ENCODE measurements at places on chromosomes 12 and 14.
A peak's percentile ranks its signal among the peaks of the same experiment; 100 is the strongest.

- no peak for DNase-seq
Measured at GRCh38 chr12:75657831-75658230, 146.4 kb upstream of the KRR1 start.

DNA sequence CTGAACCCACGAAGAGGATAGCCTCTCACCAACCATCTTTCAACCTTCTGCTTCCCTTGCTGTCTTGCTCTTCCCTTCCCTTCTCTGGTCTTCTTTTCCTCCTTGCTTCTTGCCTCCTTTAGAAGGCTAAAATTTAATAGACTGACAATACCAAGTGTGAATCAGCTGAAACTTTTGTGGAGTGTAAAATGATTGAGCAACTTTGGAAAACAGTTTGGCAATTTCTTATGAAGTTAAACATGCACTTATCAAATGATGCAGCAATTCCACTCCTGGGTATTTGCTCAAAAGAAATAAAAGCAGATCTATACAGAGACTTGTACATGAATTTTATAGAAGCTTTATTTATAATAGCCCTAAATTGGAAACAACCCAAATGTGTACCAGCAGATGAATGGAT lies 3.3 kb upstream of the KRT86 start:
- peak; percentile 60 for DNase-seq

GRCh38 chr12:110501399-110501751 lies 536 bp downstream of the VPS29 start:
- peak; percentile 56 for DNase-seq

DNA sequence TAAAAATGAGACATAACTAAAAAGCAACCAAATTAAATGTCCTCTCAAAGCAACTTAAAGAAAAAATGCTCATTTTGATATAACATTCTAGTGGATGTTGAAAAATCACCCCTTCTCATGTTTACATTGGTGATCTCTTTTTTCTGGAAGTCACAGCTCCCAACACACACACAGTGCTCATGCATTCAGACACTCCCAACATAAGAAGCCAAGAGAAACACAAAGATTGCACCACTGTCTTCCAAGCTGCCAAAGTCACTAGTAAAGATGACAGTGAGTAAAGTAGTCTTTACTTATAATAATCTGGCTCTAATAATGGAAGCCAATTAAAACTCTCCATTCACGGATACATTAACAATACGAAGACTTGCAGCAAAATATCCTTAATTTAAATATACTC lies 218.4 kb downstream of the NTF3 start:
- no peak for DNase-seq

DNA sequence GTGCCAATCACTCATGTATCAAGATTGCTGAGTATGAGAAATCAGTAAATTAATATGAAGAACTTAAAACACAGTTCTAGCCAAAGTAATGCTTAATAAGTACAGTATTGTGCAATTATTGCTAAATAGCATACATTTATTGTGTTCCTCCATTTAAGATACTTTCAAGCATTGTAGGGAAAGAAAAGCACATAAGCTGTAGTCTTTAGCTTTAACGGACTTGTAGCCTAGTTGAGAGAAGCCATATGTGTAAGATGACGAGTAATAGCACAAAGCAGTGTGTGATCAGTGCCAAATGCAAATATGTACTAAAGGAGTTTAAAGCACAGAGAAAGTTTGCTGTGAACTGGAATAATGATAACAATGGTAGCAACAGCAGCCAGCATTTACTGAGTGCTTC lies 38.1 kb downstream of the ETV6 start:
- peak; percentile 32 for DNase-seq

- no peak for DNase-seq
Measured at GRCh38 chr12:110744601-110745264, 2.0 kb upstream of the PPP1CC start.

- peak; percentile 54 for DNase-seq
Measured at GRCh38 chr12:114166362-114166761, 200.2 kb upstream of the RBM19 start.

DNA sequence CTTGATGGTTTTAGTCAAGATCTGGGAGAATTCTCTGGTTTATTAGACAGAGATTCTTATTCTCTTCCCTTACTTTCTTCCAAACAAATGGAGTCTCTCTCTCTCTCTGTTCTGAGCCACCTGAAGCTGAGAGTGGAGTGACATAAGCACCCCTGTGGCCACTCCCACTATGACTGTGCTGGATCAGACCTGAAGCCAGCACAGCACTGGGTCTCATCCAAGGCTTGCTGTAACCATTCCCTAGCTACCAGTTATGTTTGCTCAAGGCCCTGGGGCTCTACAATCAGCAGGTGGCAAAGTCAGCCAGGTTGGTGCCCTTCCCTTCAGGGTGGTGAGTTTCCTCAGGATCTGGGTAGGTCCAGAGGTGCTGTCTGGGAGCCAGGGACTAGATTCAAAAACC lies 568.5 kb downstream of the AACS start:
- DNase-seq = no peak

GRCh38 chr12:95601091-95601961 lies 50.0 kb upstream of the USP44 start:
- peak; percentile 41 for DNase-seq

DNA sequence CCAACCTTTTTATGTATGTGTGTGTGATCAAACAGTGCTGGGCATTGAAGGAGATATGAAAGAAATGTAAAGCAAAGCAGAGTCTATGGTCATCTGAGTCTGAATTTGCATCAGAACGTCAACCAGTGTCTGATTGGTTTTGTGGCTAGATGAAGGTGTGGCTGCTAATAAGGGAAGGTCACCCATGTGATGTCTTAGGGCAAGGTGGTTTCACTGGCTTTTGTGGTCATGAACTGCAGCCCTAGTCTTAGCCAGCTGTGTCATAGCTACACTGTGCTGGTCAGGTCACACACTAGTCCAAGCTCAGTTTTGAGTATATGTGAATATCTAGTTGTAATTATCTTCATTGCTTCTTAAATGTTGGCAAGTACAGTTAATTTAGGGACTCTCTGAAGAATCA lies 105.8 kb downstream of the TGFB3 start:
- no peak for DNase-seq

DNA sequence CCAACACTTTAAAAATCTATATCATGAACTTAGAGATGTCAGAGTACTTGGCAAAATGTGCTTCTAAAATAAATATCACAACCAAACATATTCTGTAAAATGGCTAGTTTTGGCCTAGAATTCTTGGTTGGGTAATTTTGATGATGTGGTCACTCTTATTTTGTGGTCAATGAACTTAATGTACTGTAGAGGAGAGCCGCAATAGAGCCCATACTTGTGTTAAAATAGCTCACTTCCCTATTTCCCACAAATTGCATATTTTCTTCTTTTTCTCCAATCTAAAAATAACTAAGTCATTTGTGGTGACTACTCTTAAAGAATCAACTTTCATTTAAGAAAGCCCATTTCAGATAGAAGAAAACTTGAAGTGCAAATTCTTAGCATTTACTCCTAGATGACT lies 619.4 kb downstream of the CCER1 start:
- no peak for DNase-seq

DNA sequence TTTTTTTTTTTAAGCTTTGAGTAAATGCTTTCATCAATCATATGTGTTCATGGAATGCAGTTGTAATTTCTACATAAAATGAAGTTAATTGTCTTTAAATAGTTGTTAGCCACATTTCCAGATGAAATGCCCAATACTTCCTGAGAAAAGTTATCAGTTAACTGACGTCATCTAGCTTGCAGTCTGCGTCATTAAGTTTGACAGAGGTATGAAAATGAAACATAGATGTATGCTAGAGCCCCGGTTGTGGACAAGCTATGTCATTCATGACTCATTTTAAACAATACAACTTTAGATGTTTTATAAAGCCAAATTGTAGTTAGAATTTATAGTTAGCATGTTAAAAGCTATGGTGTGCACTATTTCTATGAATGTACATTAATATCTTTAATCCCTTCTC lies 90.7 kb downstream of the PLEKHA5 start:
- DNase-seq = peak; percentile 78

DNA sequence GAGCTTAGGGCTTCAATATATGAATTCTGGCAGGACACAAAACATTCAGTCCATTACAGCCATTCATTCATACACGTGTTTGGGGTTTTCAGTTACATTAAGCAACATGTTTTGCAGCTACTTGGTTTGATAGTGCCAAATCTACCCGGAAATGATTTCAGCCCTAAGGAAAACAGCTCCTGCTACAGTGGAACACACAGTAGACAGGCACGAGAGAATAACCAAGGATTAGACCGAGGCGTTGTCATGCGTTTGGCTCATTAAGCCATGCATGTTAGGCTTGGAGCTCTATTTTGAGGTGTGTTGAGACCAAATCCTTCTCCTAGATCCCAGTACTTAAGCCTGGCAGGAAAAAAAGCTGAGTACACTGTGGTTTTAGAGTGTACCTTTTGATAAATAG lies 177.4 kb downstream of the PRKCH start:
- DNase-seq = peak; percentile 72

DNA sequence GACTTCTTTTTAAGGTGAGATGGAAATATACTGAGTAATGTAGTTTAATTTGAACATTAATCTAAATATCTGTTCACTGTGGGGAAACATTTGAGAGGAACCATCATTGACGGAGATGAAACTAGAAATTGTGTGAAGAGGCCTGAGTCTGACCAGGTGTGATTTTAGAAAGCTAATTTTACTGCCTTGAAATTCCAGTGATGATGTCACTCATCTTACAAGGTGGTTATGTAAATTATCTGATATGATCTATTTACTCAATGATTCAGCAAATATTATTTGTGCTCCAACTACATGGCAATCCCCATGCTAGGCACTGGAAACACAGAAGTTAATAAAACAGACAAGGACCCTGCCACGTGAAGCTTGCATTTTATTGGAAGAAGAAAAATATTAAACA lies 435.7 kb upstream of the DCN start:
- DNase-seq = no peak

- DNase-seq = no peak
Measured at GRCh38 chr12:22969521-22969920, 344.6 kb downstream of the ETNK1 start.

GRCh38 chr12:55516391-55516790 lies 24.2 kb downstream of the OR6C68 start:
- DNase-seq = no peak

DNA sequence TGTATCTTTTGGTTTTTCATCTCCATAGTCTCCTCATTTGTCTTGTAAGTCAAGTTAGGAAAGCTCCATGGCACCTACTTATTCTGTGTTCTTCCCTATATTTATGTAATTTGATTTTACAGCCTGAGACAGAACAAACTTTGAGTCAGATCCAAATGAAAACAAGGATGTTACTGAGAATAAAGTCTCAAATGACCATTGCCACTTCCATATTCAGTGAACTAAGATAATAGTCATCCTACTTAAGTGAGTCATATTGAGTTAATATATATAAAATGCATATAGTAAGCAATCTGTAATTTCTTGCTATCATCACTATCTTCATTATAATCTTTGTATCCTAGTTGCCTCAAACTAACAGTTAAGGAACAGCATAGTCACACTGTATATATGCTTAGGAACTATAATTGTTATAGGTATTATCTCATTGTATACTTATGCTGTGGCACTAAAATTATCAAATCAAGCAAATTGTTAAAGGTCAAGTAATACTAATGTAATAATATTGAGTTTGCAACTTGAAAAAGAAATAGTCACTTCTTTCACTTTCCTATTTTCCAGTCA lies 30.8 kb downstream of the TMTC3 start:
- no peak for DNase-seq

GRCh38 chr14:51240804-51241380 lies 845 bp downstream of the TMX1 start:
- DNase-seq = no peak

DNA sequence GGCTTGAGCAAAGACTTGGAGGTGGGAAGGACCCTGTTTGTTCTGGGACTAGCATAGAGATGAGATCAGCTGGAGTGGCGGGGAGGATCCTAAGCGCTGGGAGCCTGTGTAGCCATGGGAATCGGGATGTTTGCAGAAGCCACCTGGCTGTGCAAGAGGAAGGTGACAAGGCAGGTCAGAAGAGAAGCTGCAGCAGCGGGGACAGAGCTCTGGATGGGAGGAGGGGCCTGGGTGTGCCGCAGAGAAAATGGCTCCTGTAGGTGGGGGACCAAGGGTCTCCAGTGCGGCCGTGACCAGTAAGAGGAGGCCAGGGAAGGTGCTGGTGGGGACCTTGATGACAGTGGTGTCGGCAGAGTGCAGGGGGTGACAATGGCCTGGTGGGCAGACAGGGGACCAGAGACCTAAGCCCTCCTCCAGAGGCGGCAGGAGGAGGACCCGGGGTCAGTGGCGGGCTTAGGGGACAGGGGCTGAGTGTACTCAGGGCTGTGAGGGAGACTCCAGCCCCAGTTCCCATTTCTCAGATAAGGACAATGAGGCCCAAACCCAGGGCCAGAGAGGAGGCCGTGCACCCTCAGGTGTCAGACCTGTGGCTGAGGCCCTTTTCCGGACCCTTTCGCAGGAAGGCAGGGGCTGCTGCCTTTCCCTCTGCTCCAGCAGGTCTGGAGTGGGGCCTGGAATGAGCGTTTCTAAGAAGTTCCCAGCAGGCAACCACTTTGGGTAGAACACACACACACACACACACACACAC lies 206.6 kb upstream of the RTL1 start:
- no peak for DNase-seq

DNA sequence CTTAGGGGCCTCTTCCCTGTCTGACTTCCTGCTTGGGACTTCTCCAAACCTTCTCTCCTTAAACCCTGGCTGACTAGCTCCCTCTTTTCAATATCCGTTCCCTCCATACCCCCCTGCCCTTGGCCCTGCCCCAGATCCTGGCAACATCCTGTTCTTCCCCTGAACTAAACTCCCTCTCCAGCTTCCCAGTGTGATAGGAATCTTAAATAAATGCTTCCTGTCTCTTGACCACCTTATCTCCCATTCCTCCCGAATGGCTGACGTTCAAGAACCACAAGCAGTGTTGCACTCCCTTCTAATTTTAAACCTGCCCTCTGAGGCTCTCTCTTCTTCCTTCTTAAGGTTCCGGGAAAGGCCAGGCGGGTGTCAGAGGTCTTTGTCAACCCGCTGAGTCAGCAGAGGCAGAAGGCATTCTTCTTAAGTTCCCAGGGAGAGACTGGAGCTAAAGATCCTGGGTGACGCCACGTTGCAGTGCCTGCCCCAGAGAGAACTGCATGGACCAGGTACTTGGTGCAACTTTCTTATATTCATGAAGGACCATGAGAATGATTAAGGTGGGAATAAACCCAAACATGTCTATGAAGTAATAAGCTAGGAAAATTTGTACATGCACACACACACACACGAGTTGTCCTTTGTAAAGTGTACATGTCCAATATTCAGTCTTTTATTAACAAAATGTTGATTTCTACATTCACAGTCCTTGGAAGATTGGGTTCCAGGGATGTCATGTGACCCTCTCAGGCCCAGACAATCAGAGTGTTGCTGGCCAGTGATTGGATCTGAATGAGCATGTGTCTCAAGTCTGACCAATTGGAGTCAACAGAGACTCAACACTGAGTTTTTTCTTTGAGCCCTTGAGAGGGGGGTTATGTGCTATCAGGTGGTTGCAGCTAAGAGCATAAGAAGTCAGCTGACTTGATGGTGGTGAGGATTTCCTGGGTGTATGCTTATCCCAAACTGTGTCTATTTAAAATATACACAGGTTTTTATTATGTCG lies 420.2 kb upstream of the TBX3 start:
- peak; percentile 98 for DNase-seq
